ENCODE measurements at places on chromosomes 4 and X. TPM values are rescaled to one million over a fixed set of nuclear protein-coding genes. Genes with fewer than 3 reads are reported as not detected.

The REELD1 gene
- 0.15 TPM for total RNA-seq

GRCh38 chr4:100113096-100113495 lies 77.2 kb downstream of the DDIT4L start:
- no peak for ATAC-seq

GRCh38 chr4:46648088-46648744 lies 258.3 kb upstream of the GABRA2 start:
- ATAC-seq, result no peak

DNA sequence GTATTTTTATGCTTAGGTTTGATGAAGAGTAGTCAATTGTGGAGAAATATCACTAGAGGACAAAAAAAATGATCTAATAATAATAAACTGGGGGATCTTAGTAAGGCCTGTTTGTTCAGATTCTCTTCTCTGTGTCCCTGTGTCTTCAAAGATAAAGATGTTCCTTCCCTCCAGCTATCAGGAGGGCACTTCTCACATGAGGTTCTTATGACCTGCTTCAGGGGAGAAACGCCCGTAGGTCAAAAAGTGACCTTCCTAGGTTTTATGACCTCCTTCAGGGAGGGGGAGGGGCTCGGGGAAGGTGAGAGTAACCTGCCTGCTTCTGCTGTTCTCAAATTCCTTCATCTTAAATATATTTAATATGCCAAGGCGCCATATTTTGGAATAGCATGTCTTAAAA lies 89.2 kb upstream of the JADE1 start:
- ATAC-seq, result no peak

GRCh38 chrX:20140420-20140819 lies 1.2 kb downstream of the EIF1AX start:
- ATAC-seq, result no peak

DNA sequence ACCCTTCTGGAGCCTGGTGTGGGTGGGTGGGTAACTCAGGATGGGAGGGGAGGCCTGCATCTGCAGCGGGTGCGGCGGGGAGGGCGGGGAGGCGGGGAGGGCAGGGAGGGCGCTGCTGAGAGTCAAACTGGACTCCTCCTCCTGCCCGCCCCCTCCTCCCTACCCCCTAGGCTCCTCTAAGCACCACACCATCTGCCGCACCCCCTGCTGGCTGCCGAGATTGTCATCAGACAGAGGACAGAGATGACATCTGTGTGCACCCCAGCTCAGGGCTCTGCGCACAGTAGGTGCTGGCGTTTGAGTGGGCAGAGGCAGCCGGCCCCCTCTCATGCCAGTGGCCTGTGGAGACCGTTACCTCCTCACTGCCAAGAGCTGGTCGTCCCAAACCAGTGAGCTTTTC lies 10.6 kb upstream of the HMX1 start:
- no peak for ATAC-seq

All from activated T-helper 17 cell treated with anti-CD3 and anti-CD28 coated beads, Interleukin-2, amount 50 U/mL, for 72 hours (primary cell).